Stimulated activated CD4-positive, alpha-beta T cell treated with anti-CD3 and anti-CD28 coated beads, Interleukin-15, amount 100 ng/mL, for 24 hours (primary cell): ENCODE measurements at places on chromosomes 7 and 10.

GRCh38 chr10:97000487-97001182 lies 168.5 kb downstream of the LCOR start:
- DNase-seq, result no peak

DNA sequence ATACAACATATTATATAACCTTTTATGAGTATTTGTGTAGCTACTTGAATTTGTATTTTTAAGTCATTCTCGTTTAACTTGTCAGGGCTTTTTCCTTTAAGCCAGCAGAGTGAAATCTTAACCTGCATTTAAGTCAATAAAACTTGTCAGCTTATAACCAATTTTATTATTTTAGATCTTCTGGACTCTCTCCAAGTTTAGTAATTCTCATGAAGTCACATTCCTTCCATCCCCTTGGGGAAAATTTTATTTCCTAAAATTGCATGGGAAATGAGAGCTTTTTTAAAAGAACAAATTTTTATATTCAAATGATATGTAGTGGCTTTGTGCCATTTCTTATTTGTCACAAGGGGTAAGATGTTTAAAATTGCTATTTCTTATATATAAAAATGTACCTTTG lies 74.0 kb downstream of the SEPTIN7 start:
- DNase-seq, result no peak

DNA sequence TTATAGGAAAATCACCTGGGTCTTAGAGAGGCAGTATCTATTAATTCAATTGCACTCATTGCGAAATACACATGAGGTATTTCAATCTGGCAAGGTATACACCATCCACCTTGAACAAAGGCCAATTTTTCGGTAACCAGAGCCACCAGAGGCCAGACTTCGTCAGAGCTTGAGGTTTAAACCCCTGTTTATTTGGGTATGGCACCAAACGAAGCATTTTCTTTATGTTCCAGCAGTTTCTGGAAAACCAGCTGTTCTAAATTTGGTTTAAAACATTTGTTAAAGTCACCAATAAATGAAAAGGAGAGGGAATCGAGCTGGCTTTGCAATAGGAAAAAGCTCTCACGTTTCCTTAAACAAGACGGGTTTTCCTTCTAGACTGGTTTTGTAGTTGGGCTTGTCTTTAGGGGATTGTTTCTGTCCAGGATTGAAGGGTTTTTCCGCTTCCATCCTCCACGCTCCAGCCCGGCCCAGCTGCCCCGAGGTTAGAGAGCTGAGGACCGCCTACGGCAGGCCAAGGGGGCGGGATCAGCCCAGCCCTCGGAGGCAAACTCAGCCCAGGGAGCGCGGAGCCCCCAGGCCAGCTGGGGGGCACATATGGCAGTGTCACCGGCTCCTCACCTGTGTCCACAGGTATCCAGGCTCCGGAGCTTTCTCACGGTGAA lies 539.4 kb upstream of the MGMT start:
- DNase-seq, result no peak

DNA sequence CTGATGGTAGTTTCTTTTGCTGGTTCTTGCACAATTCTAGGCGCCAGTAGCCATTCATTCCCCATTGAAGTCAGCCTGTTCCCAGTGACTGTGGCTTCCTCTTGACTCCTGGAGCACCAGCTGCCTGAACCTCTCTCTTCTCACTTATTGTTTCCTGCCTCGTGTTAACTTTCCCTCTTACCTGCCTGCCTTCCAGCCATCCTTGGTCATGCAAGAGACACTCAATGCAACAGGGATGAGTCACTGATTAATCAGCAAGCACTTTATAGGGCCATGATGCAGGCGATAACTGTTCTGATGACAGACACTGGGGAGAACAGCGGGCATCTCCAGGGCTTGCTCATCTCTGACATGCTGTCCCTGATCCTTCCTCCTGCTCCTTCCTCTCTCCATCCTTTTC lies 122.0 kb downstream of the PLCE1 start:
- DNase-seq, result no peak

DNA sequence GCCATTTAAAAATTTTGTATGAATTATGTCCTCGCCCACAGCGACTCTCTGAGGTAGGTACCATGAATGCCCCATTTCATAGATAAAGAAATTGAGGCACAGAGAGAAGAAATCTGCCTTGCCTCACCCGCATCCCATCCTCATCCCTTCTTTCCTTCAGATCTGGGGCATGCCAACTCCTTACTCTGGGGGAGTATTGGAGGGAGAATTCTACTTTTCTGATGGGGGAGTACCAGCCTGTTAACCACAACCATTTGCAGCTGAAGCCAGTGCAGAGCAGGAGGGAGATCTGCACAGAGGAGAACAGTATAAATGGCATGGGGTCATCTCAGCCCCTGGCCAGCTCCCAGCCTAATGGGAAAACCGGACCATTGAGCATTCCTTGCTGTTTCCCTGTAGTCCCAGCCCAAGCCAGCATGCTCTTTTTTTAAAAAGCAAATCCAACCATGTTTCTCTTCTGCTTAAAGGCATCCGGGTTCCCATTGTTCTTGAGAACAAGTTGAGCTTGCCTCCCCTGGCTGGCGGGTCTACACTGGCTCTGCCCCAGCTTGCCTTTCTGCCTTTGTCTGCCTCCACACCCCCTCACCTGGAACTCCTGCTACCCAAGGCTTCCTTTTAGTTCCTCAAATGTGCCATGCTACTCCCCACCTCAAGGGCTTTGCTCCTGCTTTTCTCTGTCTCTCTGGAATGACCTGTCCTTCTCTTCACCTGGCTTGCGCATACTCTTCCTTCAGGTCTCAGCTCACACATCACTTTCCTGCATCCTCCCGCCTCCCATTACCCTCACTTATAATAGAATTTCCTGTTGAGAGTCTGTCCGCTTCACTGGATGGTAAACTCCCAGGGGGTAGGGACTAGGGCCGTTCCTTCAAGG lies 8.8 kb upstream of the ZNF503 start:
- DNase-seq, result no peak

- DNase-seq, result no peak
Observed at GRCh38 chr7:95585426-95585789, 10.9 kb downstream of the PDK4 start.

DNA sequence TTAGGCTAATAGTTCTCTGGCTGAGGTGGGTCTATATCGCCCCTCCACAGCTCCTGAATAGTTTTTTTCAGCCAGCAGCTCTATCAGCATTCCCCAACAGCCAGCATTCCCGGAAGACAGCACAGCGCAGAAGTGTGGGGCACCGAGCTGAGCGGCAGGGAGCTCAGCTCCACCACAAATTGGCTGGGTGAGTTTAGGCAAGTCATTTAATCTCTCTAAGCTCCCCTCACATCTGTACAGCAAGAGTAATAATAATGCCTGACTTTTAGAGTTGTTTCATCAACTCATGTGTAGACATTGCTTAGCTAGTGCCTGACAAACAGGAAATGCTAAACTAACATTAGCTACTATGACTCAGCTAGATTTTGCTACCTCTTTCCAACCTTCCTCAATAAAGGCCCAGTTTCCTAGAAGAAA lies 247.9 kb upstream of the PTN start:
- no peak for DNase-seq

DNA sequence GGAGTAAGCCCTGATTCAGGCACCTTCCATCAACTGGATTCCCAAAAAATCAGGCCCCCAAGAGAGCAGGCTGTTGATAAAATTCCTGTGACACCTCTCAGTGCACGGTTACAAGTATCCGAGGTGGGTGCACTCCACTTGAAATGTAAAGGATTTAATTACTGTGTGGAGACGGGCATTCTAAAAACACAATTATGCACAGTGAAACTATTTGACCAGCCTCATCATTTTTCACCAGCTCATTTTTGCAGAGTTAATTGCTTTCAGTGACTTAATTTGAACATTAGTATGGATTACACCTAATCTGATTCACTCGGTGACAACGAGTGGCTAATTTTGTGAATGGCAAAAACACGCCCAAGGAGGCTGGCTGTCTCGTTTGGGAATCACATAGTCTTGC lies 2.3 kb downstream of the FOXL3 start:
- DNase-seq, result no peak

GRCh38 chr7:98210513-98211220 lies 572 bp upstream of the BHLHA15 start:
- no peak for DNase-seq

GRCh38 chr7:79284211-79284610 lies 169.3 kb downstream of the MAGI2 start:
- DNase-seq, result no peak

- DNase-seq, result no peak
Observed at GRCh38 chr7:140650367-140650766, 9.8 kb upstream of the DENND2A start.

- no peak for DNase-seq
Observed at GRCh38 chr10:52436664-52437063, 122.6 kb downstream of the DKK1 start.

DNA sequence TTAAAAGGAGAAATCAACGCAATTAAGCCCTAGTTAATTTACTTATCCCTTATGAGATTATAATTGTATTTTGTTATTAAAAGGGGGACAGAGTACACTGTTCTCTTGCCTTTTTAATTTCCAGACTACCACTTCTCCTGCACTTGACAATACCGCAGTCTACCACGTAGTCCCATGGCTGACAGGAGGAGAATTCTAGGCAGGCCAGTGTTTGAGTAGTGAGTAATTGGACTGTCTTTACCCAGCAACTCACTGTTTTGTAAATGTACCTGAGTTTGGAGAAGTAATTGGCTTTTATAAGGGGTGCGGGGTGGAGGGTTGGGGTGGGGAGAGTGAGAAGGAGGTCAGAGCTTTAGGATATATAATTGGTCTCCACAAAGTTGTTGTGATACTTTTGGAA lies 85.4 kb downstream of the CFTR start:
- DNase-seq, result no peak

DNA sequence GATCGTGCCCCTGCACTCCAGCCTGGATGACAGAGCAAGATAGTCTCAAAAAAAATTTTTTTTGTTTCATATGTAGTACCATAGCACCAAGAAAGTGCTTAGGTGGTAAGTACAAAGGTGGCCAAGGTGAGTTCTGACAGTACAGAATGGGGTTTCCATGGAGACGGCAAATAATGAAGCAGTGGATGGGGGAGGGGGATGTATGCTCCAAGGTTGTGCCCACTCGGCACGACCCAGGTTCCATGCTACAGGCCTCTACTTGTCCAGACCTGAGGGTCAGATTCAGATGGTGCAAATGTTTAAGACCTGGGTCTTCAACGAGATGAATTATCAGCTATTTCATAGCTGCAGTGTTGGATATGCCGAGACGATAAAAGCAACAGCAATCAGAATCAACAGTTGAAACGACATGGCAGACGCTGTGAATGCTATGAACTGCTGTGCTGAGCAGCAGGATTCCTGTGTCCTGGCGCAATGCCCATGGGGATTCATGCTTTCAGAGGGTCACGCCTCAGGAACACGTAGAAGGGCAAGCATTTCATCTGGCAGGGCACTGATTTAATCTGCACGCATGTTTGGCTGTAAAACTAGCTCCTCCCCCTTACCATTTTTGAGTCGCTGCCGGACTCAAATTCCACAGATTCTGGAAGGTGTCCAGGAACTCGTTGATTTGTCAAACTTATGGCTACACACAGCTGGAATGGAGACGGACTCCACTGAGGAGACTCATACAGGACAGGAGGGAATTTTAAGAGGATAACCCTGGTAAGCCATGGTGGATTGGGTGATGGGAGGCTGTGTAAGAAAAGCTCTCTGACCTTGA lies 256.5 kb downstream of the FRMD4A start:
- no peak for DNase-seq

DNA sequence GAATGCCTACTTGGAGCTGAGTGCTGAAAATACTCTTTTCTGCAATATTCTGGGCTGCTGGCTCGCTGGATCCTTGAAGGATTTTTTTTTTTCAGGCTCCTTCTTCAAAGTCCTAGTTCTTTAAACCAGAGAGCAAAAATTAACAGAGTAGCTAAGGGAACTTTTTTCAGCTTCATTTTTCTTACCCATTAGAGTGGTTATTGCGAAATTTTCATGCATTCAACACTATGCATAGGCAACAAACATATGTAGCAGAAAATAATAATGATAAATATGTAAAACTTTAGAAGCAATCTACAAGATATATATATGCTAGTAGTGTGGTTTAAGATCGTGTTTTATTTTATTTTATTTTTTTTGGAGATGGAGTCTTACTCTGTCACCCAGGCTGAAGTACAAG lies 264.6 kb downstream of the SFMBT2 start:
- DNase-seq, result no peak

DNA sequence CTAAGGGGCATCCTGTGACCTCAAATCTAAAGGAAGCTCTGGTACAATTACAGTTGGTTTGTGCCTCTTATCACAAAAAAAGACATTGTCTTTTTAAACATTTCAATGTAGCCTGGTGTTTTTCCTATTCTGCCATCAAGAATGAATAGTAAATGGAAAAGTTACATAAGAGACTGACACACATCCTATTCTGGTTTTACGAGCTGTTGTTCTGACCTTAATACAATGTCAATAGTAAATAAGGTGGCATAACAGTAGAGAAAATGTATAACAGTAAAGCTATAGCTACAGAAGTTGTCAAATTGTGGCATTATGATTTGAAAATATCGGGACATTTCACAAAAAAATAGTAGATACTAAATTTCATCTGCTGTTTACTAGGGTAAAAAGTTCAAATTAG lies 88.4 kb downstream of the NT5C2 start:
- no peak for DNase-seq

- DNase-seq, result no peak
Observed at GRCh38 chr10:18008986-18009385, 57.3 kb downstream of the SLC39A12 start.

- DNase-seq, result peak; percentile 3
Observed at GRCh38 chr7:107505997-107506673, 36.3 kb downstream of the GPR22 start.

- no peak for DNase-seq
Observed at GRCh38 chr7:130351791-130352090, 7.1 kb downstream of the CPA5 start.

DNA sequence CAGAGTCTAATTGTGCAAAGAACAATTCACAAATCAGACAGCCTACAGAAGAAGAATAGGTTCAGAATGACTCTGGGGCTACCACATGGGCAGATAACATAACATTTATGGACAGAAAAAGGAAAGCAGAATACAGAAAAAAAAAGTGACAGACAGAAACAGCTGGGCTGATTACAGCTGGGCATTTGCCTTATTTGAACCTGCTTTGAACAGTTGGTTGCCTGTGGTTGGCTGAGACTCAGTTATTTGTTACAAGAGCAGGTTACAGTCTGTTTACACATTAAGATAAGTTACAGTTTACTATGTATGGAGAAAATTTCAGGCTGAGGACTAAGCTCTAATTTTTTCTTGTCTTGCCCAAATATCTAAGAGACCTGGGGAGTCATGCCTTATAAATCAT lies 327.2 kb downstream of the GALNT17 start:
- no peak for DNase-seq

- no peak for DNase-seq
Observed at GRCh38 chr7:158531661-158532060, 56.0 kb downstream of the PTPRN2 start.

DNA sequence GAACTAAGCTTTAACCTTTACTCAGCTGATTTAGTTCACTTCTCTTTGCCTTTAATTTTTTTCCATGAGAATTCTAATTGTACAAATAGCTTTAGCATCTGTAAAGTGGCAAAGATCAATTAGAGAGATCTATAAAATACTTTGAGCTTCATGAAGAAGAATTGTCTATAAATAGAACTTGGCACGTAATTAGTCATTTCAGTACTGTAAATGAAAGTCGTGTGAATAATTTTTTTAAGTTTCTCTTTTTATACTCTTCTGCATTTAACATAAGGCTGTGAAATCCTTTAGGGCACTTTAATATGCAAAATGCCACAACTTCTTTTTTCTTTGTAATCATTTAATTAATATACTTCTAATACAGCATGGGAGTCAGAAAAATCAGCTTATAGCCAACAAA lies 177.8 kb downstream of the CSTF2T start:
- DNase-seq, result no peak

GRCh38 chr10:23927576-23928325 lies 281.2 kb upstream of the KIAA1217 start:
- no peak for DNase-seq
